ENCODE measurements at places on chromosomes 6 and 20.

DNA sequence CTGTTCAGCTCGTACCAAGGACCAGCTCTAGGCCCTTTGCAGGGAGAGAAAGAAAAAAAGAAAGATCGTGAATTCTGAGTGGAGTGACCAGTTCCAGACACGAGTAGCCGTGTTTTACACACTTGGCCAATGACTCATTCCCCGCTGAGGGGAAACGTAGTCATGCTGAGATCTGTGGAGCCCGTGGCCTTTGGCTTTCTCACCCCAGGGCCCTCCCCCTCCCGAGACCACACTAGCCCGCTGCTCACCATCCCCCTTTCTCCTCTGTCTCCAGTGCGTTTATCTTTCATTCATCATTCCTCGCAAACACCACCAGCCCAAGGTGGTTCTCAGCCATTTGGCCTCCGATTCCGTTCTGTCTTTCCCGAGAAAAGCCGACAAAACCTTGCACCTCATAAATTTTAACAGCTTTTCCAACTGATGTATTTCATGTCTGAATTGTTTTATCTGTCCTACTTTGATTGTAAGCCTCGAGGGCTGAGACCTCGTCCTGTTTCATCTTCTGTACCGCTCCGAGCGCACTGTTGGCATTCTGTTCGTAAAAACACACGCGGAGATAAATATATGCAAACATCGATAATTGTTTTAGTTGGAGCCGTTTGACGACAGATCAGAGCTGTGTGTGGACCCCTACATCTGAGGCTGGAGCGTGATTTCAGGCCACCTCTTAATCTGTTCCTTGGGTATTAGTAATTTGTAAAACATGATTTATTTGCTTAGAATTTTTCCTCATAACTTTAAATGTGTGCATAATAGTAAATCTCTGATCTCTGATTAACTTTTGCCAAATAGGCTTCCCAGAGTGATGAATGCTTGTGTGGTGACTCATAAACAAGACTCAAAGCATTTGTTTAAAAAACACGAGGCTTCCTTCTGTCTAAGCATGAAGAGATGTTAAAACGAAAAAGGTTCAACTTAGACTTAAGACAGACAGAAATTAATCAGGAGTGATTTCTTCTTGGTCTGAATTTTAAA lies 336.6 kb downstream of the CDH4 start:
- no peak for DNase-seq

- DNase-seq = no peak
Observed at GRCh38 chr20:50582092-50582491, 71.9 kb downstream of the PTPN1 start.

- DNase-seq = no peak
Observed at GRCh38 chr6:167211881-167212712, 54.3 kb upstream of the GPR31 start.

DNA sequence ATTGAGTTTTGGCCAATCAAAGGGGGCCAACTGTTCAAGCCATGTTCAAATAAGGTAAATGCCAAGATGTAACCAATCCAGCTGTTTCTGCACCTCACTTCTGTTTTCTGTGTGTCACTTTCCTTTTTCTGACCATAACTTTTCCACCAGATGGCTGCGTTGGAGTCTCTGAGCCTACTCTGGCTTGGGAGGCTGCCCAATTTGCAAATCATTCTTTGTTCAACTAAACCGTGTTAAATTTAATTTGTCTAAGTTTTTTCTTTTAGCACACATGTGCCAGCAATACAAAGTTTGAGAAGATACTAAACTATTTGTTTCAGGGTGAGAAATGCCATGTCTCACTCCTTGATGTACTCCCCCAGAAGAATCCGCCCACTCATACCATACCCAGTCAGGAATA lies 52.1 kb downstream of the IYD start:
- DNase-seq = no peak

DNA sequence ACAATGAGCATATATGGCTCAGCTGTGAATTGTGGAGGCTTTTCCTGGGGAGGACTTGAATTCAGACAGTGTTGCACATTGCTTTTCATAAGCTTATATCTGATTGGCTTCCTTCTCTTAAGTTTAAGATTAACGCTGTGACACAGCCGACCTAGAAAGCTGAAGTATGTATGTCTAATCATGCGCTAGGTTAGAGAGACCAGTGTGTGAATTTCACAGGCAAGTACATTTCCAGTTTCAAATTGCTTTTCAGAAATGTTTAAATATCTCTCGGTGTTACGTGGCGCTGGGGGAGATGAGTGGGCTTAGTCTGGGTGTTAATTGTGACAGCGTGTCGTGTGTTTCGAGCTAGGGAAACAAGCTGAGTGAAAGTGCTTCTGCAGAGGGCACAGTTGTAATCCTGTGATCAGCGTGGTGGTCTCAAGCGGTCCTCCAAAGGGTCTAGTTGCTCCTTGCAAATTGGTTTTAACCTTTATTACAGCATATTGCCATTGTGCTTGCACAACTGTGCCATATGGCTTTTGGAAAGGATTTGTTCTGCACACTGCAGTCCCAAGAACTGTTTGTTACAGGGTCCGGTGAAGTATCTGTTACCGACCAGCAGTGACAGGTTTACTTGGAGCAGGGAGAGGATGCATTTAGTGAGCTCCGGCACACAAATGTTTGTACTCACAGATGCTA lies 166.6 kb downstream of the SASH1 start:
- no peak for DNase-seq

DNA sequence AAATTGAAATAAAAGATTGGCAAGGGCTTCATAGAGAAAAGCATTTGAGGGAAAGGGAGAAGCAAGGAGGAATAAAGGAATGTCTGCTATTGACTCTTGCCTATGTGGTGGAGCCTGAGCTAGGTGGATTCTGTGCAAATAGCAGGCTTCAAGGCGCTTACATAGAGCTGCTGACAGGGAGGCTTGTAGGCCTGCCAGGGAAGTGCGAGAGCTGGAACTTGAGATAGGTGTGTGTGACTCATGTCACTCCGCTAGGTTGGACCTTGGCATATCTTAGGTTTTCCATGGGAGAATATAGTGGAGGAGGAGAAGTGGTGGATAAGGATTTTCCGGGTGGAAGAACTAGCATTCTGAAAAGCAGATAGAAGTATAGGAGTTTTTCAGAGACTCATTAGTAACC lies 14.0 kb downstream of the SNRNP48 start:
- no peak for DNase-seq

Measured in DMS153 (cell line).